ENCODE measurements at places on chromosomes 2 and 18.

DNA sequence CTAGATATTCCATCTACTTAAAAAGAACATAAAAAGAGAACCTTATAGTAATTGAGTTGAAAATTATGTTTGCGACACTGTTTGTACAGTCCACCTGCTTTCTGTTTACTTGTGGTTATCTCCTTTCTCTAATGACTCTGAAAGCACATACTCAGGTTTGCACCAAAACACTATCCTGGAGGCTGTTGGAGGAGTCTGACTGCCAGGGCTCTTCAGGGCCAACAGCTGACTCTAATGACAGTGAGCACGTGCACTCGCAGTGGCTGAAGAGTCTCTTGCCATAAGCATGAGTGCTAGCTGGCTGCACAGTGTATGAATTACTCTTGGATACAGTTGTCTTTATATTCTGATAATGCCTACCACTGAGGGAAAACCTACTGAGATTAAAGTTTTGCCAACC, 16.7 kb upstream of the GLS start:
- no peak for DNase-seq

DNA sequence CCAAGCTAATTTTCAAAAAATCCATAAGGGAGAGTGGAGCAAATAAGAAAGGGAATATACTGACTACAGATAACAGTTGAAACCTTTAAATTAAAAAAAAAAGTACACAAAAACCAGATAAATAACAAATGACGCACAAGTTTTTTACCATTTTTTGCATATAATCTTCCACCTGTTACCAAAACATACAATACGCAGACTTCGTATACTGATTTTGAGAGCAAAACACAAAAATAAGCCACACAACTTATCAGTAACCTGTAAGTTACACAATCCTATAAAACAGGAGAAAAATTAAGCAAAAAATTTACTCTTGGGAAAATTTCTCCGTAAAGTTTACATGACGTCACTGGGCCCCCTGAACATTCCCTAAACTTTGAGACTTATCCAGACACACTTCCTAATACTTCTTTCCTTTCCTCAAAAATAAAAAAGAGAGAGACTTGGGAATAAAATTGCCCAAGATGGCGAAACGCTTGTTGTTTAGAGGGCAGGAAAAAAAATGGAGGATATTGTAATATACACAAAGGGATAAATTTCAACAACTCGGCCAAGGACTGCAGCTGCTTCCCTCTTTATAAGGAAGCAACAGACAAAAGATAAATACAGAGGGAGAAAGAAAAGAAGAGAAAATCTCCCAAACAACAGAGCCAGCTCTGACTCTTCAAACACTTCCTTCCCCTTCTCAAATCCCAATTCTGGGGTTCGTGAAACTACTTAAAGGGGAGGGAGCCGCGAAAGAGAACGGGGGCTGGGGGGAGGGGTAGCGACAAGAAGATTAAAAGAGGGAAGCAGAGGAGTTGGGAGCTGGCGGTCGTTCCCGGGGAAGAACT, 1.6 kb downstream of the BAZ2B start:
- no peak for DNase-seq

GRCh38 chr2:202101026-202101579, 28.0 kb downstream of the KIAA2012 start:
- no peak for DNase-seq

- no peak for DNase-seq
Measured at GRCh38 chr2:68747900-68748299, 13.3 kb downstream of the ARHGAP25 start.

GRCh38 chr2:120594856-120595685, 140.6 kb upstream of the GLI2 start:
- no peak for DNase-seq

GRCh38 chr2:232518844-232519243, 1.3 kb upstream of the PRSS56 start:
- no peak for DNase-seq

GRCh38 chr2:235191978-235192377, 240.2 kb downstream of the SH3BP4 start:
- DNase-seq = no peak

GRCh38 chr2:182824767-182825158, 41.7 kb downstream of the FRZB start:
- DNase-seq = no peak

GRCh38 chr2:136538489-136538888, 226.9 kb upstream of the THSD7B start:
- DNase-seq = no peak

DNA sequence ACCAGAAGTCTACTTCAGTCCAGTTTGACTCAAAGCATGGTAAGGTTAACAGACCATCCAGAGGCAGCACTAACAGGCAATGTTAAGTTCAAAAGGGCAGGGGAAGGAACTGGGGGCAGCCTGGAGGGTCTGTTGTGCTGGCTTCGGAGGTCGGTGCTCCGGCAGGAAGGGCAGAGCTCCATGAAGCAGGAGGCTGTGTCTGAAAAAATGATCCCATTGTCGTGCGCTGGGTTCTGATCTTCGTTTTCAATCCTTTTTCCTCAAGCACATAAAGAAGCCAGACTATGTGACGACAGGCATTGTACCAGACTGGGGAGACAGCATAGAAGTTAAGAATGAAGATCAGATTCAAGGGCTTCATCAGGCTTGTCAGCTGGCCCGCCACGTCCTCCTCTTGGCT, 21.9 kb upstream of the DLX1 start:
- DNase-seq = no peak

DNA sequence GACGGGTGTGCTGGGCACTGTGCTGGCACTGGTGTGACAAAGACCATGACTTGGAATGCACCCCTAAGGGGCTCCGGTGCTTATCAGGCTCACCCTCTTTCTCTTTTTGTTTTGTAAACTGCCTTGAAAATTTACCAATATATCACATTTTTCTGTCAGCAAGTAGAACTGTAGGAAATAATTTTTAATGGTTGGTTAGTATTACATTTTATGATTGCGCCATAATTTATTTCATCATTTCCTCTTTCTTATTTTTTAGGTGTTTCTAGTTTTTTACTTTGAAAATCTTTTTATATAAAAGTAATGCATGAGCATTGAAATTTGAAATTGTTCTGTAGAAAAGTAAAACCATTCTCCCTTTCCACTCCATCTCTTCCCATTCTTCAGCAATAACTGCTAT, 100.9 kb downstream of the MMADHC start:
- DNase-seq = no peak

GRCh38 chr2:103138123-103138901, 376.5 kb downstream of the TMEM182 start:
- no peak for DNase-seq

DNA sequence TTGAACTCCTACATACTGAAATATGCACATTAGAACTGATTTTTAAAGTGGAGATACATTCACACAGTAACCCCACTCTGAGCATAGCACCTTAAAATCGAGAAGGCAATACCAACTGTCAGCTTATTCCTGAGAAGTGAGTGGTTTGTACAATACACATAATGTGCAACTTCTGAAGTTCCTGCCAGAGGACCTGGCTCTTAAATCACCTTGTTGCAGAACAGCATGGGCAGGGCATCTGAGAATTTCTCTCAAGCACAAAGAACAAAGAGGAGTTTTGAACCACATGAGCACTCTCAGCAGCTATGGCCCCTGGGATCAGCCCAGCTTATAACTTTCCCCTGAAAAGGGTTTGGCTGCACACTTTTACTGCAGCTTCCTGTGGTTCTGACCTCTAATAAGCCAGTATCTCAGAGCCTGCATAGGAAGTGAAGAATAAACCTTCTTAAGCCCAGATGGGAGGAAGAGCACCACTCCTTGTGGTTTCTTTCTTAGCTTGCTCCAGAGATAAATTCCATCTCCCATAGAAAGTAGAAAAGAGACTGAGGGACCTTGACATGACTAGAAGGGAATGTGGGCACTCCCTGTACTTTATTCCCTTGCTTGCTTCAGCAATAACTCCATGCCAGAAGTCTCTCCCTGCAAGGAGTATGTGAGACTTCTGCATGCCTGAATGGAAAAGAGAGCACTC, 862.3 kb downstream of the SUCLG1 start:
- DNase-seq = no peak
